ENCODE measurements at places on chromosomes 1 and 21.

GRCh38 chr1:19656134-19656779, 8.4 kb upstream of the HTR6 start:
- DNase-seq, result no peak

- peak; percentile 70 for DNase-seq
Measured at GRCh38 chr1:180239145-180240096, 9.4 kb downstream of the LHX4 start.

- DNase-seq, result peak; percentile 49
Measured at GRCh38 chr1:213986020-213986924, 1.5 kb upstream of the PROX1 start.

DNA sequence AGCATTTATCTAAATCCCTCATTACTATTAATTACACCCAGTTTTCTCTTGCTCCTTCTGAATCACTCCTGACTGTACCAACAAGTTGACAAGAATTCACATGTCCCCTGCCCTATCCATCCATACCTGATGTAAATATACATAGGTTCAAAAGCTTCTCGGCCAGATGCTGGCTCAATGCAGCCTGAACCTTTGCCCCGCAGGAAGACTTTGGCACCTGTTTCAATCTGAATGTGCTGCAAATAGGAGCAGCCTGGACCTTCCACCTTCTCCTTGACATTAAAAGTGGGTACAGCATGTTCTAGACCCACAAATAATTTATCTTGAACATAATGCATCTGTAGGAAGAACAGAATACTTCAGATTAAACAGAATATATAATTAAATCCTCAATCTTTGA, 8.7 kb downstream of the KHDC4 start:
- DNase-seq, result no peak

DNA sequence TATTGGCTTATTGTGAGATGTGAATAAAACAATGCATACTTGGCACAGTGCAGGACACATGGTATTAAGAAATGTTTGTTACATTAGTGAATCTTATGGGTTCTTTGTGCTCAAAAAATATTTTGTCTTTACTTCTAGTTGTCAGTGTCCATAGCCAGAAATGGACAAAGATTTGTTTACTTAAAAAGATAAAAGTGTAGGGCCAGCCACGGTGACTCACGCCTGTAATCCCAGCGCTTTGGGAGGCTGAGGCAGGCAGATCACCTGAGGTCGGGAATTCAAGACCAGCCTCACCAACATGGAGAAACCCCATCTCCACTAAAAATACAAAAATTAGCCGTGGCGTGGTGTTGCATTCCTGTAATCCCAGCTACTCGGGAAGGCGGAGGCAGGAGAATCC, 654.6 kb upstream of the NEGR1 start:
- DNase-seq, result no peak

DNA sequence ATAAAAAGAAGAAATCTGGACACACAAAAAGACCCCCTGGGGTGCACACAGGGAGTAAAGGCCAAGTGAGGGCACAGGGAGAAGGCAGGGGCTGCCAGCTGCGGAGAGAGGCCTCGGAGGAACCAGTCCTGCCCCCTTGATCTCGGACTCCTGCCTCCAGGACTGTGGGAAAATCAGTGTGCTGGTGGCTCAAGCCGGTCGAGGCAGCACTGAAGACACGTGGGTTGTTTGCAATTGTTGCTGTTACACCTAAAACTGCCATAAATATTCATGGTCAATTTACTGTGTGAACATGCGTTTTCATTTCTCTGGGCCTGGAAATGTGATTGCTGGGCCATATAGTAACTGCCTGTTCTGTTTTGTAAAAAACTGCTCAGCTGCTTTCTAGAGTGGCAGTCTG, 18.5 kb downstream of the IBA57 start:
- DNase-seq, result no peak

DNA sequence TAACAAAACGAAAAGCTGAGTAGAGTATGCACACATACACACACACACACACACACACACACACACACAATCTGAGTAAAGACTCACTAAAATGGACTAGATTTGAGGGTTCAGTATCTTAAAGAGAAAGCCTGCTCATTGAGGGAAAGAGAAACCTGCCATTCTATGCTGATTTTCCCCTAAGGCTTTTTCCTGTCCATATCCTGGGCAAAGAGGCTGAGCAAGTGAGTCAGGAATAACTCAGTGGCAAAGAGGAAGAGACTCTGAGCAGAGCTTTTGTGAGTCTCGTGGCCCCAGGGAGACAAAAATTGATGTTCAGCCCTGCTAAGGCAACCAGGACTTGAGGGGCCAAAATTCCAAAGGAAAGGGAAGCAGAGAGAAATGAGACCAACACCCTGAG, 37.3 kb upstream of the RUNX1 start:
- DNase-seq, result no peak

DNA sequence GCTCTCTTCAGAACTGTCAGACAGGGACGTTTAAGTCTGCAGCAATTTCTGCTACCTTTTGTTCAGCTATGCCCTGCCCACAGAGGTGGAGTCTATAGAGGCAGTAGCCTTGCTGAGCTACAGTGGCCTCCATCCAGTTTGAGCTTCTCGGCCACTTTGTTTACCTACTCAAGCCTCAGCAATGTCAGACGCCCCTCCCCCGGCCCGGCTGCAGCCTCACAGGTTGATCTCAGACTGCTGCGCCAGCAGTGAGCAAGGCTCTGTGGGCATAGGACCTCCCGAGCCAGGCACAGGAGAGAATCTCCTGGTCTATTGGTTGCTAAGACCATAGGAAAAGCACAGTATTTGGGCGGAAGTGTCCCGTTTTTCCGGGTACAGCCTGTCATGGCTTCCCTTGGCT, 89.9 kb upstream of the PDC start:
- no peak for DNase-seq

DNA sequence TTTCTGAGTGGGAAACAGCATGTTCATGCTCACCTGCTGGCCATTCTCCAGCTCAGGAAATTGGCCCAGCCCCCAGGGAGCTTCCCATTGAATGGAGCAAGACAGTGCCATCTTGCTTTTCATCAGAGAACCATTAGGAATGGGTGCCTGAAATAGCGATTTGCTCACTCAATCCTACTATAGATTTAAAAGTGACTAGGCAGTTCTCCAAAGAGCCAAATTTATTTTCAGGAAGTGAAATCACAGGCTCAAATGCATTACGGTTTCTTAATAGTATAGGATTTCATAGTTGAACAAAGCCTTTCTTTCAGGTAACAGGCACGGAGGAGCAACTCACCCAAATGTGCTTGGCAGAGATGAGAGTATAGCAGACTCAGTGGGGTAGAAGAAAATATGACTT, 272.1 kb downstream of the GRIK1 start:
- DNase-seq, result no peak

- DNase-seq, result no peak
Measured at GRCh38 chr1:246280551-246280950, 226.5 kb downstream of the SMYD3 start.

DNA sequence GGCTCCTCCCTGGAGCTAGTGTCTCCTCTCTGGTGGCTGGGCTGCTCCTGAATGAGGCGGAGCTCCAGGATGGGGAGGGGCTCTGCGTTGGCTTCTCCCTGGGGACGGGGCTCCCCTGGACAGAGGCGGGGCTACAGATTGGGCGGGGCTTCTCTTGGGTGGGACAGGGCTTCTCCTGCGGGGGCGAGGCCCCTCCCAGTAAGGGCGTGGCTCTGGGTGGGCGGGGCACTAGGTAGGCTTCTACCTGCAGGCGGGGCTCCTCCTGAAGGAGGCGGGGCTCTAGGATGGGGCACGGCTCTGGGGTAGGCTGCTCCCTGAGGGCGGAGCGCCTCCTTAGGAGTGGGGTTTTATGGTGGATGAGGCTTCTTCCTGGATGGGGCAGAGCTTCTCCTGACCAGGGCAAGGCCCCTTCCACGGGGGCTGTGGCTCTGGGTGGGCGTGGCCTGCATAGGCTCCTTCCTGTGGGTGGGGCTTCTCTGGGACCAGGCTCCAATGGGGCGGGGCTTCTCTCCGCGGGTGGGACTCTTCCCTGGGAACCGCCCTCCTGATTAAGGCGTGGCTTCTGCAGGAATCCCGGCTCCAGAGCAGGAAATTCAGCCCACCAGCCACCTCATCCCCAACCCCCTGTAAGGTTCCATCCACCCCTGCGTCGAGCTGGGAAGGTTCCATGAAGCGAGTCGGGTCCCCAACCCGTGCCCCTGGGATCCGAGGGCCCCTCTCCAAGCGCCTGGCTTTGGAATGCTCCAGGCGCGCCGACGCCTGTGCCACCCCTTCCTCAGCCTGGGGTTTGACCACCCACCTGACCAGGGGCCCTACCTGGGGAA, 22.7 kb upstream of the ARF1 start:
- DNase-seq, result peak; percentile 99

DNA sequence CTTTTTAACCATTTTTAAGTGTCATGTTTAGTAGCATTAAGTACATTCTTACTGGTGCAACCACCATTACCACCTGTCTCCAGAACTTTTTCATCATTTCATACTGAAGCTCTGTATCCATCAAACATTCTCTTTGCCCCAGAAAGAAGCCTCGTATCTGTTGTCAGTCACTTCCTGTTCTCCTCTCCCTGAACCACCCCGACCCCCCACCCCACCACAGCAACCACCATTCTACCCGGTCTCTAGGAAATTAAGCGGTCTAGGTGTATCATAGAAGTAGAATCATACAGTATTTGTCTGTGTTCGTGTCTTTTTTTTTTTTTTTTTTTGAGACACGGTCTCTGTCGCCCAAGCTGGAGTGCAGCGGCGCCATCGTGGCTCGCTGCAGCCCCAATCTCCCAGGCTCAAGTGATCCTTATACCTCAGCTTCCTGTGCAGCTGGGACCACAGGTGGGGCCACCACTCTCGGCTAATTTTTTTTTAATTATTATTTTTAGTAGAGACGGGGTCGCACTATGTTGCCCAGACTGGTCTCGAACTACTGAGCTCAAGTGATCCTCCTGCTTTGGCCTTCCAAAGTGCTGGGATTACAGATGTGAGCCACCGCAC, 23.7 kb upstream of the EPHA8 start:
- DNase-seq, result no peak

GRCh38 chr1:6080469-6080868, 34.8 kb downstream of the KCNAB2 start:
- peak; percentile 75 for DNase-seq

GRCh38 chr1:10591010-10591409, 116.3 kb downstream of the PEX14 start:
- DNase-seq, result no peak

DNA sequence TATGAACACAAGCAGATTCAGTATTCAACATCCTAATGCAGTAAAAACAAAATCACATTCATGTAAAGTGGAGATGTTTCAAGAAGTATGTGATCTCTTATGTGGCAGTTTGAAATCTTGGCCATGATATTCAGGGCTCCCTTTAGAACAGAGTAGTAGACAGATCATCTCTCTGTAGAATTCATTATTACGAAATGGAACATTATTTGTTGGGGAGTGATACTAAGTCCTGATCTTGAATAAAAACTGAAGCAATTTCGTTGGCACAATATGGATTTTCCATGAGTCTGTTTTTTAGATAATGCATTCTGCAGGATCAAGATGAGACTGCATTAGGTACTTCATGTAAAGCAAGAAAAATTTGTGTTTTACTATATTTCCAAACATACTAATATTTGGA, 264.4 kb upstream of the NRIP1 start:
- no peak for DNase-seq

DNA sequence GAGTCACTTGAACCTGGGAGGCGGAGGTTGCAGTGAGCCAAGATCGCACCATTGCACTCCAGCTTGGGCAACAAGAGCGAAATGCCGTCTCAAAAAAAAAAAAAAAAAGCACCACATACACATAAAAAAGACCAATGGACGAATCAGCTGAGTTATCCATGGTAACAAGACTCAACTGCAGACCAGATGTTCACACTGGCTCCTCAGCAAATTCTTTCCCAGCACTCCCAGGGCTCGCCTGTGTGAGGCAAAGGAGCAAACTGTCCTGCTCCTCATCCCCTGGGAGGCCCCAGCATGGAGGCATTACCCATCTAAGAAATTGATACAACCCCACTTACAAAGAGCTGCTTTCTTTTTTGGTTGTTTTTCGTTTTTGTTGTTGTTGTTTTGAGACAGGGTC, 3.1 kb downstream of the TMEM234 start:
- DNase-seq, result no peak

GRCh38 chr1:208027861-208028260, 116.9 kb upstream of the CD34 start:
- no peak for DNase-seq

DNA sequence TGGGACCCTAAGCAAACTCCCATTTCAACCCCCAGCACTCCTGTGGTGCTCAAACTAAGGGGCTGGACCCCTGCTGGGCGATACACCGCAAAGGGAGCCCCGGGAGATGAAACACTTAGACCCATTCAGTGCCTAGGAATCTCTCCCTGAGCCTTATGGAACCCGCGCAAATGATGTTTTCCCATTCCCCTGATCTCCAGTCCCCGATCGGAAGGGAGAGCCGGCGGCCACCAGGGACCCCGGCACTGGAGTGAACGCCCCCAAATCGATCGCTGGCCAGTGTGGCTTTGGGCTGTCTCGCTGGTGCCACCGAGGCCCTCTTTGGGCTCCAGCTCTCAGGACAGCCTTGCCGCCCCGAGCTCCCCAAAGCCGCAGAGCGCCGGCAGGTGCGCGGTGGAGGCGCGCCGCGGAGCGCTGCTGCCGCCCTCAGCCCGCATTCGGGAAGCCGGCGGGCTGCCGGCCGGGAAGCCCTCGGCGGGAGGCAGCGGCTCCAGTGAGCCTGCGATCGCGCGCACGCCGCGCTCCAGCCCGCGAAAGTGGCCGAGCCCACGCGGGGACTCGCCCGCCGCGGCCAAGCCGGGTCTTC, 1.1 kb downstream of the PLXNA2 start:
- peak; percentile 78 for DNase-seq

DNA sequence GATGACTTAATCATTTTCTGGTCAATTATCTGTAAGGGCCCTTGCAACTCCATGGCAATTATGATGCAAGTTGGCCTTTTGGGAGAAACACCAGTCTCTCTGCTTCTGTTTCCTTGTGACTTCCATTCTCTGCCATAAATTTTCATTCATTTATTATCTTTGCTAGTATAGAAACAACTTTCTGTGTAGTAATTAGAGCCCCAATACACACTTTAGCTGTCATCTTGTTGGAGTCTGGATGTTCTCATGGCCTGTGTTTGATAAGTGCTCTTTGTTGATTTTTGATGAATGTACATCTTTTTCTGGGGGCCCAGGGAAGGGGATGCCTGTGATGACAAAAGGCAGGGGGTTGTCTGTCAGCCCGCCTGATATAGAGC, 22.4 kb downstream of the PROX1 start:
- DNase-seq, result no peak

DNA sequence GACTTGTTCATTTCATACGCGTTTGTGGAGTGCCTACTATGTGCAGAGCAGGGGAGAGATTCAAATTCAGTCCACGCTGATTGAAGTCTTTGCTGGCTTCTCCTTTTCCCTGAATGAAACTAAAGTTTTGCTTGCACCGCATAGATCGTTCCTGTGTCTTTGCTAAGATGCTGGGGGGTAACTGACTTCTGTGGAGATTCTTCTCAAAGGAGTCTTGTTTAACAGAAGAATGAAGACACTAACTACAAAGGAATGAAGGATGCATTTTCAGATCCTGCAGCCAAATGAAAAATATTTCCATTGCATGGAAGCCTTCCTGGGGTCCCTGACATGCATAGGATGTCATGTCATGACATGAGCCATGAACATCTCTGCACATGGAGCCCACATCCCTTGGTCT, 26.9 kb upstream of the H6PD start:
- DNase-seq, result no peak

All from H7 (cell line).